ENCODE measurements at places on chromosomes 3 and 15. TPM values are rescaled to one million over a fixed set of nuclear protein-coding genes. Genes with fewer than 3 reads are reported as not detected.

The CORO2B gene
- polyA plus RNA-seq, result 5.2 TPM

The MESP2 gene
- 0.48 TPM for polyA plus RNA-seq

The CCR1 gene
- polyA plus RNA-seq, result 3.8 TPM

The FBXO40 gene
- 3.9 TPM for polyA plus RNA-seq

The CLDN16 gene
- not detected for polyA plus RNA-seq

The BUB1B gene
- 27.8 TPM for polyA plus RNA-seq

The PLA2G4E gene
- 1.3 TPM for polyA plus RNA-seq

The ZNF385D gene
- polyA plus RNA-seq, result 35.9 TPM

The UBXN7 gene
- 38.4 TPM for polyA plus RNA-seq

The VILL gene
- polyA plus RNA-seq, result 5.9 TPM

Measured in muscle of arm (tissue), 14 donors.